NCI-H2029 treated with DMSO at 0.1 percent for 48 hours (cell line): ENCODE measurements at places on chromosomes 13 and 19.

GRCh38 chr13:32829269-32829668 is 187.0 kb upstream of the KL start:
- DNase-seq: no peak

- no peak for DNase-seq
These were observed 2815.8 kb downstream of the PCDH9 start for GRCh38 chr13:64414381-64414780.

DNA sequence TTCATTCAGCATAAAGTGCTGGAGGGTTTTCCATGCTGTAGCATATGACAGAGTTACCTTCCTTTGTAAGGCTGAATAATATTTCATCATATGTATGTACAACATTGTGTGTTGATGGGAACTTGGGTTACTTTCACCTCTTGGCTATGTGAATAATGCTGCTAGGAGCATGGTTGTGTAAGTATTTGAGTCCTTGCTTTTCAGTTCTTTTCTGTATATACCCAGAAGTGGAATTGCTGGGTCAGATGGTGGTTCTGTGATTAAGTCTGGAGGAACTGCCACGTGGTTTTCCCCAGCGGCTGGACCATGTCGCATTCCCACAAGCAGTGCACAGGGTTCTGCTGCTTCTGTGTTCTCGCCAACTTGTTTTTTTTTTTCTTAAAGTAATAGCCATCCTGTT is 101.2 kb upstream of the TEX29 start:
- no peak for DNase-seq

- peak; percentile 54 for DNase-seq
These were observed at the start of gene MTIF3 for GRCh38 chr13:27449936-27450828. TSS of gene MTIF3 (minus strand) at chr13:27450564. CDS start at chr13:27440448, 10,116 bp downstream.
